ENCODE measurements at places on chromosomes 4 and X.

- no peak for DNase-seq
Observed at GRCh38 chr4:93030670-93031069, 726.9 kb downstream of the GRID2 start.

- no peak for DNase-seq
Observed at GRCh38 chrX:39063702-39064101, 262.4 kb downstream of the MID1IP1 start.

DNA sequence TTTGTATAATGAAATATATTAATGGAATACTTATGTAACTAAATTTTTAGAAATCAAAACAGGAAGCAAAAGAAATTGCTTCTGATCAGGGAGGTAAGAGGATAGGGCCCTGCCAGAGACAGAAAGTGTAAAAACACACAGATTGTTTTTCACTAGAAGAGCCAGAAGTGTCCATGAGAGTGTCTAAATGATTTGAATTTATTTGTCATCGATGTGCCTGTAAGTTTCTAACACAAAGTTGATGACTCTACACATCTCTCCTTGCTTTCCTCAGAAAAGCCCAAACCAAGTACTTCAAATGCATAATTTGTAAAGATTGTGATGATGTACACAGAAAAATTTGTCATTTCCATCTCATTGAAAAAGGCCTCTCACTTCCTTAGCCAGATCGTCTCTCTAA lies 80.6 kb downstream of the TMEM156 start:
- no peak for DNase-seq

- no peak for DNase-seq
Observed at GRCh38 chrX:119381349-119381944, 17.7 kb upstream of the SLC25A43 start.

GRCh38 chr4:80360084-80360483 lies 24.6 kb downstream of the CFAP299 start:
- no peak for DNase-seq

DNA sequence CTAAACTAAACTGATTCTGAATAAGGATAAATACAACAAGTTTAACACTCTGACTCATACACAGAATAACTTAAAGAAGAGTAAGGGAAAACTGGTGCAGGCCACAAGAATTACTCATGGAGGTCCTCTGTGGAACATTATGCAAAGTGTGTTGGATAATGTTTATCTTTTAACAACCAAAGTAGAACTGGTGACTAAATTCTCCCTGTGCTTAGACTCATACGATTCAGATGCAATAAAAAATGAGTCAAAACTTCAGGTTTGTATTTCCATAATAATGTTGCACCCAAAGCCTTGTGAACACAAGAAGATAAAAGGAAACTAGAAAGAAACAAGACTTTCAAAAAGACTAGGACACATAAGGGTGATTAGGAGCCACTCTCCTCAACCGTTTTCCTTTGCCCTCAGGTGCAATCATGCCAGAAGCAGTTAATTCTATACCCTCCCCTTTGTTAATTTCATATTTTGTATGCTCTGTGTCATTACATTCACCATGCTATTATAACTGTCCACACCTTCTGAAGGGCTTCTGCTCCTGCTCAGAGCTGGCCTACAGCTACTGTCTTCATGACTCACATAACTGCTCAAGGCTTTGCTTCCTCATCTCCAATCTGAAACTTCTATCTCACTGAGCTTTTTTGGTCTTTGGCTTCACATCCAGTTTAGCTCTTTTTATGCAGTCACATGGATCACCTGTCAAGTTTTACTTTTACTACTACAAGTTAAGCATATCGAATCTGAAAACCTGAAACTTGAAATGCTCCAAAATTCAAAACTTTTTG lies 60.2 kb downstream of the KCNIP4 start:
- no peak for DNase-seq

All from NCI-H345 (cell line).